Left colon (tissue), 2 donors: ENCODE measurements at places on chromosomes 13 and 19.

DNA sequence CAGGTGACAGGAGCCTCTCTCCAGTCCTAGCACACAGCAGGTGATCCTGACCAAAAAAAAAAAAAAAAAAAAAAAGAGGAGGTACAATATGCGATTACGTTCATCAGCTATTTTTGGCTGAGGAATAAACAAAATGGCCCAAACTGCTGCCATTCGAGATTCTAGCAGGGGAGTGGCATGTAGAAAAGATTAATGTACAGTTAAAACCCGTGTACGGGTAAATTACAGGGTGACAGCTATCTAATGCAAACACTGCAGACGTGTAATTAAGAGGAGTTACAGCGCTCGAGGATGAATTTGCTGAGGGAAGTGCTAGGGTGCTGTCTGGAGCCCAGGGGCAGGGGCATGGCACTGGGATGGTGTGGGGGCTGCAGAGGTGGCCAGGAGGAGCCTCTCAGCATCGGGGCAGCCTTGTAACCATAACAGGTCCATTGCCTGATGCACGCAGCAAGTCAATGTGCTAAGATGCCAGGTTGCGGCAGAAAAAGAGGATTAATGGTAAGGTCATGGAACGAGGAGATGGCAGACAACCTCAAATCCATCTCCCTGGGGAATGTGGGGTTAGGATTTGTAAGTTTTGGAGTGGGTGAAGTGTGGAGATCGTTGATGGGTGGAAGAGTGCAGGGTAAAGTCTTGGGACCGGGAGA is 17.4 kb downstream of the CHST8 start:
- DNase-seq, result no peak

GRCh38 chr19:40383668-40384248 is 6.2 kb downstream of the HIPK4 start:
- DNase-seq, result no peak

- no peak for DNase-seq
Observed at GRCh38 chr13:110232756-110233155, 74.2 kb downstream of the COL4A1 start.

DNA sequence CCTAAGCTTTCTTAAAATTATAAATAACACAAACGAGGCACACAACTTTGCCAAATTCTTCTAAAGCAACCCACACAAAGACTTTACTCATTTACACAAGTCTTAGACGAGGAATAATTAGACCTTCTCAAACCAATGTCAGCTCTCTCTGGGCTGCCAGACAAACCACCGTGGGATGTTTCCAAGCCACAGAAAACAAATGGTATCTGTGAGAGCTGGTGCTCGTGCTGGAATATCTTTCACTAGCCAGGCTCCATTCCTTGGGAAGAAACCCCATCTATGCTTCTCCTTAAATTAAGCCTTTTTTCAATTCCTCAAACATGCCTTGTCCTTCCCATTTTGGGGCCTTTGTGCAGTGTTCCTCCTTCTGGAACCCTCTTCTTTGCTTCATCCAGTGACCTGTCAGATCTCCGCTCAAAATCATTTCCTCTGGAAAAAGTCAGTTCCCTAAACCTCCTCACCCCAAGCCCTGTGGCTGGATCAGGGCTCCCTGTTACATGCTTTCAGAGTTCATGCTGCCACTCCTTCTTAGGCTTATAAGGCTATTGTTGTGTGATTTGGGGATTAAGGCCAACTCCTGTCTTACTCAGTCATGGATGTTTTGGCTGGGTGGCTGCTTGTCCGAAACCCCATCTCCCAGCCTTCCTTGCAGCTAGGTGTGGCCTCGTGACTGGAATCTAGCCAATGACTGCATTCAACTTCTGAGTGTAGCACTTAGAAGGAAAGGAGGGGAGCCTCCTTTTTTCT is 64.2 kb upstream of the GTF2F2 start:
- DNase-seq, result peak; percentile 18

DNA sequence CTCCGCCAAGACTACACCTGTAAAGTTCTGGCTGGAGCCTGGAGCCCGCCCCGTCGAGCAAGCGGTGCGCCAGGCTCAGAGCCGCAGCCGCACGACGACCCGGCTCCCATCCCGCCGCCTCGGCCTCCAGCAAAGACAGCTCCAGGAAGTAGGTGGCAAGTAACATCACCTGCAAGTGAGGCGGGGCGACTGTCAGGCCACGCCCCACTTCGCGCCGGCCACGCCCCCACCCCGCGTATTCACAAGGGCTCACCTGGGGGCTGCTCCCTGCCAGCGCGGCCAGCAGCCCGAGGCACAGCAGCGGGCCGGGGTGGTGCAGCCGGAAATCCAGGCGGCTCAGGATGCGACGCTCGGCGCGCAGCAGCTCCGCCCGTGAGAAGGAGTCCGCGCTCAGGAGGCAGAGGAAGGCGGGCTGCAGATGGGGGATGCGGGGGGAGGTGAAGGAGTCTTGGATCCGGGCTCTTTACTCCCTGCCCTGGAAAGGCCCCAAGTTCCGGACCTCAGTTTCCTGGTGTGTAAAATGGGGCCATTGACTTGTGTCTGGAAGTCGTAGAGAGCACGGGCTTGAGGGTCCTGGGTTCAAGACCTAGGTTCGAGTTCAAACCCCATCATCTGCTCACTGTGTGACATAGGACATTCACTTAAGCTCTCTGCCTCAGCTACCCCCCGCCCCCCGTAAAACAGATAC is 3.2 kb downstream of the CCNP start:
- peak; percentile 46 for DNase-seq

- DNase-seq, result no peak
Observed at GRCh38 chr13:37995092-37995491, 125.5 kb upstream of the TRPC4 start.

DNA sequence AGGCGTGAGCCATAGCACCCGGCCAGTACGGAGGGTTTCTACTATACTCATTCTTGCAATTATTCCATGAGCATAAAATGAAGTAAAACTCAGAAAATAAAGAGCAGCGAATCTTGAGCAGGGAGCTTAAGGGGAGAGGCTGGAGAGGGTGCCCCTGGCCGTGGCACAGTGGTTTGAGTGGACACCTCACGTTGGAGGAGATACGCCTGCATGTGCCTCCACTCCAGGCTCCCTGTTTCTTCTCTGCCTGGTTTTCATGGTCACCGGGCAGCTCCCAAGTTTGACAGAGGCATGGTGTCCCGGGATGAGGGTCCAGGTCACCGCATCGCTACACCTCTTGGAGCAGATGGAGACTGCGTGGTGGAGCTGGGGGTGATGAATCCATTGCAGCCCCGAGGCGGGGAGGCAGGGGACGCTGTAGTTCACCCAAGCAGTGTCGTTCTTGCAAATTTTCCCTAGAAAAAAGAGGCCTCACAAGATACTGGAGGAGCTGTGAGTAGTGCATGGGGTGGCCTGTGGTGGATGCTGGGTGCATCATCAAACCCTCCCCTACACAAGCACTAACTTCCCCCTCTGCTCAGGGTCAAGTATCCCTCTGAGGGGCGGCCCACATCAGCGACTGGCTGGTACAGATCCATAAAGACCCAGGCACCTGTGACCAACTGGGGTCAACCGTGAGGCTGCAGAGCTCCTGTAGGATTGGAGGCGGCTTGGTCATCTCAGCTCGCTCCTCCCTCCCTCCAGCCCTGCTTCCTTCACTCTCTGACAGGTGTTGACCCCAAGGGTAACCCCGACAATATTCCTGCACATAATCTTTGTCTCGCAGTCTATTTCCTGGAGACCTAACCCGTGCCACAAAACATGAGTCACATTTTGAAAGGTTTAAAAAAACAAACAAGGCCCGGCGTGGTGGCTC is 3.6 kb upstream of the MIER2 start:
- DNase-seq, result no peak

DNA sequence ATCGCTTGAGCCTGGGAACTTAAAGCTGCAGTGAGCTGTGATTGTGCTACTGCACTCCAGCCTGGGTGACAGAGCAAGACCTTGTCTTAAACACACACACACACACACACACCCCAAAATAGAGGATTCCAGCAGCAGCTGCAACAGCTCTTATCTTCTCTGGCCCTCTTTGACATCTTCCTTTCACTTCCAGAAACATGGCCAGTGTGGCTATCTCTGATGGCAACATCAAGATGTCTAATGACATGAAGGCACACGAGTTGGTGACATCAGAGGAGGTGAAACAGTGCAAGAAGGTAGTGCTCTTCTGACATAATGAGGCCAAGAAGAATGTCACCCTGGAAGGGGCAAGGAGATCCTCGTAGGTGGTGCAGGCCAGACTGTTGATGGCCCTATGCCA is 81.2 kb downstream of the TM9SF2 start:
- DNase-seq, result no peak

GRCh38 chr13:79457948-79458347 is 23.0 kb upstream of the NDFIP2 start:
- DNase-seq, result no peak
